Natural killer cell (primary cell): ENCODE measurements at places on chromosomes 13 and 19.

- no peak for DNase-seq
Observed at GRCh38 chr13:35906636-35907035, 224.5 kb downstream of the DCLK1 start.

DNA sequence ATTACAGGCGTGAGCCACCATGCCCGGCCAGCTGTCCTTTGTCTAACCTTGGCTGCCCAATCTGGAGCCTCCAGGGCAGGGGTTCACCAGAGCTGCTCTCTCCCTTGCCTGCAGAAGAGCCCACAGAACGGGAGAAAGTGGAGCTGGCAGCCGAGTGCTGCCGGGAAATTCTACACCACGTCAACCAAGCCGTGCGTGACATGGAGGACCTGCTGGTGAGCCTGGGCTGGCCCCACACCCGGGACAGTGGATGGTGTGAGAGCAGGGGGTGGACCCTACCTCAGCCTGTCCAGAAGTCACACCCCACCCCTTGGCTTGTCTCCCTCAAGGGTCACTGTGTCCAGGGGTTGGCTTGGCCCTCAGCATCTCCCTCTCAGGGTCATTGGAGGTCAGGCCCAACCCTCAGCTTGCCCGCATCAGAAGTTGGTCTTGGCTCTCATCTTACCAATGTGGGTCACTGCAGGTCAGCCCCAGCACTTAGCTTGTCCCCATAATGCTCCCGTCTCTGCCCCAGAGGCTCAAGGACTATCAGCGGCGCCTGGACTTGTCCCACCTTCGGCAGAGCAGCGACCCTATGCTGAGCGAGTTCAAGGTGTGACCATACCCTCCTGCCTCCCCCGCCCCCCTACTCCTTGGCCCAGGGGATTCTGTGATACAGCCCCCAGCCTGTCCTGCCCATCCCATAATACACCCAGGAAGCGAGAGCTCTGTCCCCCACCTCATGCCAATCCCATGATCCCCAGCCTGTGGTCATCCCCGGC is 20.4 kb downstream of the ARHGEF1 start:
- no peak for DNase-seq

- no peak for DNase-seq
Observed at GRCh38 chr13:83941701-83942335, 59.5 kb upstream of the SLITRK1 start.

- no peak for DNase-seq
Observed at GRCh38 chr19:3161453-3161852, 17.1 kb upstream of the S1PR4 start.

DNA sequence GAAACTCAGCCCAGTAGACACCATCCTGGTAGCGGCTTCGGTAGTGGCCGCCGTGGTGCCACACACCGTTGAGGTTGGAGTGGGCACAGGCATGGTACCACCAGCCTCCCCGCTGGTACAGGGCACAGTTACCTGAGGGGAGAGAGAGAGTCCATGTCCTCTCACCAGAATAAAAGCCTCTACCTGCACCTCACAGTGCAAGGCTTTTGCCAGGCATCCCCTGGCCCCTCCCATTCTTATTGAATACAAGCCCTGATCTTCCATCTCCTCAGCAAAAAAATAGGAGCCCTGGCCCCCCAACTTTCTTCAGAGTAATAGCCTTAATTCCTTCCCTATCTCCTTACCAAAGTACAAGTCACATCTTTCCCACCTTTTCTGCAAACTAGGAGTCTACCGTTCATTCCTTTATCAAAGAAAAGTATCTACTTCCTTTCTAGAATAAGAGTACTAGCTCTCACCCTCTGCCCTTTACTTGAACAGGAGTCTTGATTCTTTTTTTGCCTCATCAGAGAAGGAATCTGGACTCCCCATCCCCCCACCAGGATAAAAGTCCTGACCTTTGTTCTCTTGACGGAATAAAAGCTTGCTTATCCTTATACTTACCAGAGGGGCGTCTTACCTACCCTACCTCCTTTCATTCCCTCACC is 6.7 kb downstream of the SHFL start:
- no peak for DNase-seq

- DNase-seq = no peak
Observed at GRCh38 chr13:26693749-26694463, 66.7 kb downstream of the GPR12 start.

DNA sequence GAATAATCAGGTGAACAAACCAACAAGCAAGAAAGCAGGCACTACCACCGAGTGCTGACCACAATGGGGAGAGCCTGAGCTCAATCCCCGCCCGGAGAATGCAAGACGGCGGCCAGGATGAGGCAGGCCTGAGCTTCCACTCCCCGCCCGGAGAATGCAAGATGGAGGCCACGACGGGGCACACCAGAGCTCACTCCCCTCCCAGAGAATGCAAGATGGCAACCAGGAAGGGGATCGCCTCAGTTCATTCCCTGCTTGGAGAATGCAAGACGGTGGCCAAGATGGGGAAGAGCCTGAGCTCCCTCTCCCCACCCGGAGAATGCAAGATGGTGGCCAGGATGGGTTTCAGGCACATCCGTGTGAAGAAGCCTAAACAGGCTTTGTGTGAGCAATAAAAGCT is 24.7 kb upstream of the MIER2 start:
- DNase-seq = no peak

GRCh38 chr13:33199289-33199850 is 86.2 kb downstream of the STARD13 start:
- no peak for DNase-seq

GRCh38 chr19:15113245-15114152 is 6.3 kb downstream of the SYDE1 start:
- DNase-seq = no peak
